NCI-H460 (cell line): ENCODE measurements at places on chromosomes 5 and 9. TPM values are rescaled to one million over a fixed set of nuclear protein-coding genes. Genes with fewer than 3 reads are reported as not detected.

The SPRY4 gene
- total RNA-seq = 21.8 and 24.7 TPM in 2 replicates

The CCDC192 gene
- not detected in 2 replicates for total RNA-seq

The IL5 gene
- not detected in 2 replicates for total RNA-seq

The SCGB3A2 gene
- total RNA-seq = not detected in 2 replicates

The PCDHGA3 gene
- 0.17 TPM in 1 of 2 replicates, not detected in the other for total RNA-seq

The PPP2R2B gene
- not detected in 2 replicates for total RNA-seq

The SHISAL2B gene
- not detected in 2 replicates for total RNA-seq

The ANKHD1 gene
- total RNA-seq = 47.5 and 59.7 TPM in 2 replicates

The ADRB2 gene
- total RNA-seq = 0.07 and 0.12 TPM in 2 replicates

The ABLIM3 gene
- 6.5 and 7.0 TPM in 2 replicates for total RNA-seq

The KIF4B gene
- total RNA-seq = 0.05 TPM in 1 of 2 replicates, not detected in the other

The IL9 gene
- total RNA-seq = not detected in 2 replicates

The SV2C gene
- not detected in 2 replicates for total RNA-seq

The CCIN gene
- not detected in 2 replicates for total RNA-seq

The ANKRD18B gene
- 4.8 and 7.9 TPM in 2 replicates for total RNA-seq

The FLT4 gene
- total RNA-seq = 4.1 and 6.0 TPM in 2 replicates

The TAS2R1 gene
- not detected in 2 replicates for total RNA-seq

The CERCAM gene
- 13.6 and 13.9 TPM in 2 replicates for total RNA-seq

The SLC34A1 gene
- total RNA-seq = not detected in 2 replicates

The ACSL6 gene
- 0.03 and 0.05 TPM in 2 replicates for total RNA-seq

The DEPDC1B gene
- total RNA-seq = 38.4 and 39.4 TPM in 2 replicates

The SLC46A2 gene
- not detected in 2 replicates for total RNA-seq

The SPINK6 gene
- total RNA-seq = 0.52 and 0.59 TPM in 2 replicates

The FGF10 gene
- total RNA-seq = not detected in 2 replicates

The LCN1 gene
- 25.8 and 30.3 TPM in 2 replicates for total RNA-seq

The FAXDC2 gene
- total RNA-seq = not detected in 2 replicates

The NLN gene
- total RNA-seq = 85.8 and 89.5 TPM in 2 replicates

The ZNF879 gene
- total RNA-seq = 1.4 and 1.7 TPM in 2 replicates

The PTCD2 gene
- 17.2 and 20.3 TPM in 2 replicates for total RNA-seq

The NUTM2G gene
- not detected in 2 replicates for total RNA-seq

The ZNF782 gene
- total RNA-seq = 4.6 and 5.1 TPM in 2 replicates

The F2RL1 gene
- total RNA-seq = 2.1 and 3.0 TPM in 2 replicates

The AK8 gene
- 0.42 and 2.6 TPM in 2 replicates for total RNA-seq

The SPINK4 gene
- not detected in 2 replicates for total RNA-seq
